ENCODE measurements at places on chromosomes 1 and 21.

- no peak for DNase-seq
Measured at GRCh38 chr1:31637915-31638673, 6.6 kb downstream of the PEF1 start.

DNA sequence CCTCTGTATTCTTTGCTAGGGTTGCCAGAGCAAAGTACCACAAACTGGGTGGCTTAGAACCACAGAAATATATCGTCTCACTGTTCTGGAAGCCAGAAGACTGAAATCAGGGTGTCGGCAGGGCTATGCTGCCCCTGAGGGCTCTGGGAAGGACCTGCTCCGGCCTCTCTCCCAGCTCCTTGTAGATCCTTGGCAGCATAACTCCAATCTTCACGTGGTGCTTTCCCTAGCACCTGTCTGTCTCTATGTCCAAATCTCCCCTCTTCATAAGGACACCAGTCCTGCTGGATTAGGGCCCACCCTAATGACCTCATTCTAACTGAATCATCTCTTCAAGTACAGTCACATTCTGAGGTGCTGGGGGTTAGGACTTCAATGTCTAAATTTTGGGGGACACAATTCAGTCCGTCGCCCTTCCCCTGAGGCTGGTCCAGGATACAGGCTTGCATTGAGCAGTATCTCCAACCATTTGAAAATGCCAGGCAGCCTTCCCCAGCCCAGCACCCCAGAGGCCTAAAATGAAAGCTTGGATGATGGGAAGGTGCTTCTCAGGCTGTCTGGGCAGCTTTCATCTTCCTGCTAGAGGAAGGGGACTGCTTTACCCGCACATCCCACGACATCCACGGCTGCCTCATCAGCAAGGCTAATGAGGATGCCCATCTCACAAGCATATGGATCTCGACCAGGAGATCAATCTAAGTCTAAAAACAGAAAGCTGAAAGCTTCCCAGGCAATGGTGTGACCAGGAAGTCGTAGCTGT lies 24.7 kb downstream of the TRIM67 start:
- DNase-seq = no peak

DNA sequence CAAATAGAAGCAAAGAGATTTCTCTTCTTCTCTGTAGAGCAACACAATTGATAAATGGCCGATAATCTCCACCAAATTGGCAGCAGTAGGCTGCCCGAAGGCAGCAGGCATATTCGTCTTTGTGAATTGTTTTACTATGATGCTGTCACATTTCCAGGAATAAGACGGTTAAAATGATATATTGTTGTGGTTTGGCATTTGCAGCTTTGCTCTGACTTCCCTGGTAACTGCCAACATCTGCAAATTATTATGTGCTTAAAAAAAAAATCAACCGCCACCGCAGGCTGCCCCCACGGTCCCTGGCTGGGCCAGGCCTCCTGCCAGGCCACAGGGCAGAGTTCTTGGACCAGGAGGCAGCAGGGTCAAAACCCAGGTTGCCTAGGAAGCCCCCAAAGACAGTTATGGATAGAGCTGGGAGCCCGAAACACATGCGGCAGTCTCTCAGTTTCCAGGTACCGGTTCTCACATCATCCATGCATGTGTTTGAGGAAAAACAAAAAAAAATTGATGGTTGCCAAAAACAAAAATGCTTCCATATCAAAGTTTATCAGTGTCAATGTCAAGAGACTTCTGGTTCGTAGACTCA lies 179.3 kb downstream of the ETS2 start:
- DNase-seq = no peak

DNA sequence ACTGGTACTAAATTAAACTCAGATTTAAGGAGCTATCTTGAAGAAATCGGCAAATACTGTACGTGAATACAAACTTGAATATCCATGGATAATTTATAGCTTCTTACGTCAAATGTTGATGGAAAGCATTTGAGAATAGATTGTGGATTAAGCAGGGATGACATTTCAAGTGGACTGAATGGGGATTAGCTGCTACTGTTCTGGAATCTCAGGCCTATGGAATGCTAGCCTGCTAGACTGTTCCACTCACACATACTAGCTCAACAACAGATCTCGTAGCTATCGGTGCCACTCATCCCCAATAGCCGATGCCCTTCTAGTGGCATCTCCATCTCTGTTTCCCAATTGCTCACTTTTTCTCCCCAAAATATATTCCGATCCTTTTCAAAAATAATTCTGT lies 62.0 kb upstream of the USP25 start:
- DNase-seq = no peak

DNA sequence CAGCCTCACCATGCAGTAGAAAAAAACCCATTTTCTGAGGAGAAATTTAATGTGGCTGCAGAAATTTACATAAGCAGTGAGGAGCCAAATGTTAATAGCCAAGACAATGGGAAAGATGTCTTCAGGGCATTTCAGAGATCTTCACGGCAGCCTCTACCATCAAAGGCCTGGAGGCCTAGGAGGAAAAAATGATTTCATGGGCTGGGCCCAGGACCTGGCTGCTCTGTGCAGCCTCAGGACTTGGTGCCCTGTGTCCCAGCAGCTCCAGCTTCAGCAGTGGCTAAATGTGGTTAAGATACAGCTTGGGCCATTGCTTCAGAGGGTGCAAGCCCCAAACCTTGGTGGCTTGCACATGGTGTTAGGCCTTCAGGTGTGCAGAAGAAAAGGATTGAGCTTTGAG lies 48.0 kb upstream of the PDE4B start:
- DNase-seq = no peak

GRCh38 chr1:221397606-221398005 lies 344.3 kb downstream of the DUSP10 start:
- DNase-seq = no peak

DNA sequence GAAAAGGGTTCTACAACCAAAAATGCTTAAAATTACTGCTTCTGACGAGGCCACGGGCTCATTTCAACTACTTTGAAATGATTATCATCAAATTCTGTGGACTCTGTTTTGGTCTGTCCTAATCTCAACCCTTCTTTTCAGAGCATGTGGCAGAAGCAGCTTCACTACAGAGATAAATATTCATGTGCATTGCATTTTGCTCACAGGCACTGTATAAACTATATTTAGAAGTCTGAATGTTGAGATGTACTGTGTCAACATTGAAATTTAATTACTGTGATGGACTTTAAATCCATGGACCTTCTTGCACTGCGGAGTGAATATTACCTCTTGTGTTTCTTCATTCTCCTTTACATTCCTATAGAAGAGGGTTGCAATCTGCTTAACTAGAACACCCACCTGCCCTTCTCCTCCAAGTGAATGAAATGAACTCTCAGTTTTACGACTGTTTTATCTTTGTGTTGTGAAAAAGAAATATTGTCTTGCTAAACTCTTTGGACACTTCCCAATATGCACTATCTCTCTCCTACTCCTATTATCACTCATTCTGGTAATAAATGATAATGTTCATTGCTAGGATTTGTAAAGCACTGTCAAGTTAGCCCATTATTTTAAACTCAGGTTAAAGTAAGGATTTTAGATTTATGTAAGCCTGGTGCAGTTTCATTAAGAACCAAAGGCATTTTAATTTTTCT lies 281.2 kb upstream of the ST6GALNAC5 start:
- DNase-seq = no peak

- DNase-seq = no peak
Measured at GRCh38 chr1:33299461-33300155, 21.3 kb downstream of the A3GALT2 start.

- no peak for DNase-seq
Measured at GRCh38 chr1:77283701-77284425, 2.0 kb downstream of the AK5 start.

DNA sequence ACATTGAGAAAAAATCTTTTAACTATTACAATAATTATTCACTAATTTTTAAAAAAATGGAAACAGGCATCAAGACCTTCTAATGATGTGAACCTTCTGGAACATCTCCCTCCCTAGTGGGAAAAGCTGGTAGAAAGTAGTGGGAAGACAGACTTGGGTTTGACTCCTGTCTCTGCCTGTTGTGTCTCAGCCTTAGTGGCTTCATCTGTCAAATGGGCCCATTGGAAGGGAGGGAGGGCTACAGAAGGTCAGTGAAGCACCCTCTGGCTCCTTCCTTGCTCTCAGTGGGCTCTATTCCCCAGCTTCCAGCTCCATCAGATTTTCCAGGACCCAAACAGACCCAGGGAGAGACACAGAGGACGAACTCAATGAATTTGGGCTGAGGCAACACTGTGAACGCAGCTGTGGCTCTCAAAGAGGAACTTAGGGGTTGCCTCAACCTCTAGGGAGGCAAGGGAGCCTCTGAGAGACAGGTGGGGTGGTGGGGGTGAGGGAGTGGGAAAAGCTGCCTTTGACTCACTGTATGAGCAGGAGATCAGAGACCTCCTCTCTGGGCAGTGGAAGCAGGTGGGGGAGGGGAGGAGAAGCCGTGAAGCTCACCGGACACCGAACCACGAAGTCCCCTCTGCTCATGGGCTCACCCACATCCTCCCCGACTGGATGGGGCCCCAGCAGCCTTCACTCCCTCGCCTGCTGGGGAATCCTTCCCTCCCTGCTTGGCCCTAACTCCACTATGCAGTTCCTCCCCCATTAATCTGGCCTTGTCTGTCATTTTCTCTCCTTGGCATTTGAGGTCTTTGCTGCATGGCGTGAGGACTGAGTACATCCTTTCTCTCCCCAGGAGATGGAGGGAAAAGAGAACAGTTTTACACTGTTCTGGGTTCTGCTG lies 4.5 kb downstream of the CNR2 start:
- no peak for DNase-seq

- DNase-seq = peak; percentile 20
Measured at GRCh38 chr1:154809436-154810413, 60.4 kb downstream of the KCNN3 start.

DNA sequence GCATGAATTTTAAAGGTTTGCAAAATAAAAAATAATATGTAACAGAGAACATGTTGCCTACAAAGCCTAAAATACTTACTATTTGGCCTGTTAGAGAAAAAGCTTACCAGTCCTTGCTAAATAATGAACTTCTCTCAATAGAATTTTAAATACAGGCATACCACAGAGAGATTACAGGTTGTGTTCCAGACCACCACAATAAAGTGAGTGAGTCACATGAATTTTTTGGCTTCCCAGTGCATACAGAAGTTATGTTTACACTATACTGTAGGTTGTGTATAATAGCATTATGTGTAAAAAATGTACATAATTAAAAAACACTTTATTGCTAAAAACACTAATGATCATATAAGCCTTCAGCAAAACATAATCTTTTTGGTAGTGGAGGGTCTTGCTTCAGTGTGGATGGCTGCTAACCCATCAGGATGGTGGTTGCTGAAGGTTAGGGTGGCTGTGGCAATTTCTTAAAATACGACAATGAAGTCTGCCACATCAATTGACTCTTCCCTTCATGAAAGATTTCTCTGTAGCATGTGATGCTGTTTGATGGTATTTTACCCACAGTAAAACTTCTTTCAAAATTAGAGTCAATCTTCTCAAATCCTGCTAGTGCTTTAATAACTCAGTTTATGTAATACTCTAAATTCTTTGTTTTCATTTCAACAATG lies 48.6 kb downstream of the SCYL3 start:
- DNase-seq = no peak

GRCh38 chr1:219226196-219226595 lies 52.5 kb downstream of the LYPLAL1 start:
- no peak for DNase-seq

DNA sequence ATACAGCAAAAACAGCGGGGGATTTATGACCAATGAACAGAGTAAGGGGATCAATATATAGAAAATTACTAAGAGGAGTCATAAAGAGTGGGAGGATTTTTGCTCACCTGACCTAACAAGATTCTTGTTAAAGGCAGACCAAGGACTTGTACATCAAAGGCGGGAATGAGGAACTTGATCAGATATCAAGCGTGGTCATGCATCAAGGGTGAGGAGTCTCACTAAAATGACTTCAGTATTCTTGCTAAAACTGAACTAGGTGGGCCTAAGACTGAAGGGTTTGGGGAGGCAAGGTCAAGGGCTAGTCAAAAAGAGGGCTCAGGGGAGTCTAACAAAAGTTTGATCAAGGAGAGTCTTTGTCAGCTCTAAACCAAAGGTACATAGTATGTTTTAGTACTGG lies 2.1 kb downstream of the MOV10 start:
- DNase-seq = no peak

GRCh38 chr1:224781800-224782199 lies 147.7 kb upstream of the DNAH14 start:
- DNase-seq = no peak

DNA sequence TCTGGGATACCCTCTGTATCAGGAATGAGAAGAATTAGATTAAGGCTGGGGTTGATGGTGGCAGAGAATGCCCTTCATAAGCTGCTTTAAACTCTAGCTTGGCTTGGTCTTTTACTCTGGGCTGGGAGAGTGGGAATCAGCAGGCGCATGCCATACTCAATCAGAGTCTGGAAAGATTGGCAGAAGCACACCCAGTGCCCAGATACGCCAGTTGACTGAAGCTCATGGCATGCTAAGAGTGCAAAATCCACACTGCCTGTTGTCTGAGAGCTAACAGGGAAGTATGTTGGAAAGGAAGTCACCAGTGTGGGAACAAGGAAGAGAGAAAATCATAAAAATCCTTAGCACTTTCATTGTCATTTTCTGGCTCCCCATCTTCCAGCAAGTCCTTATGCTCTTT lies 53.0 kb downstream of the HMCN1 start:
- no peak for DNase-seq

DNA sequence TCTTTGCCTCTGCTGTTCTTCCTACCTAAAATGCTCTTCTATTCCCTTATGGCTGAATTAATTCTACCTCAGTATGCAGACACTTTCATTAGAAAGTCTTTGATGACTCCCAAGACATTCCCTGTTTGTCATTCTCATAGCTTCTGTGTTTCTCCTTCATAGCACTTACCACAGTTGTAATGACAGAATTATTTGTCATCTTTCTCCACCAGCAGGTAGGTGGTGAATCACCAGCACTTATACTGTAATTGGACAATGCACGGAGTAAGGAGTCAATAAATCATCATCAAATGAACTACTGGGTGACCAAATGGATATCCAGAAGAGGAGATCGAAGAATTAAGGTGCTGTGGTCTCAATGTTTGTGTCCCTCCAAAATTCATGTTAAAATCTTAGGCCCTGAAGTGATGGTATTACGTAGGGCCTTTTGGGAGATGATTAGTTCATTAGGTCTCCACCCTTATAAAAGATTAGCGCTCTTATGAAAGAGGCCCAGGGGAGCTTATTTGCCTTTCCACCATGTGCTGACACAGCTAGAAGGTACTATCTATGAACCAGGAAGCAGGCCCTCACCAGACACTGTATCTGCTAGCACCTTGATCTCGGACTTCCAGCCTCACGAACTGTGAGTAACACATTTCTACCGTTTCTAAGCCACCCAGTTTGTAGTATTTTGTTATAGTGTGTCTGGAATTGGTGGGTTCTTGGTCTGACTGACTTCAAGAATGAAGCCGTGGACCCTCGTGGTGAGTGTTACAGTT lies 2.4 kb upstream of the CCT8 start:
- DNase-seq = no peak
